Posterior cingulate gyrus (tissue), 11 donors: ENCODE measurements at places on chromosomes 6 and 20.

GRCh38 chr6:158661156-158661685 is 11.4 kb downstream of the SYTL3 start:
- no peak for DNase-seq

DNA sequence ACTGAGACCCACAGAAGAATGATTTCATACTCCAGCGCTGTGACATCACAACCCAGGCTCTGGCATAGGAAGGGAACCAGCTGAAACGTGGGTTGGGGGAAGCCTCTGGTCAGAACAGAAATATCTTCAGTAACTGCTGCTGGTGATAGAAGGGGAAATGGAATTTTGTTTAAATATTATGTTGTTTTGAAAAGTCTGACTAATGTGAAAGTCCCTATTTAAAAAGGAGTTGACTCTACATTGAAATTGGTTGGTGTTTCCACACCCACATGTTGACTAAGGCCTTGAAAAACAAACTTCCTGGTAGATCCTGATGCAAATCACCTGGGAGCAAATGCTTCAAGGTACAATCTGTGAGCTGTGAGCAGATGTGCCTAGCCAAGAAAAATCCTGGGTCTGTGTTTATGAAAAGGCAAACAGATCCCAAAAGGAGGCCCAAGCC is 24.5 kb upstream of the TCP11 start:
- DNase-seq, result no peak

DNA sequence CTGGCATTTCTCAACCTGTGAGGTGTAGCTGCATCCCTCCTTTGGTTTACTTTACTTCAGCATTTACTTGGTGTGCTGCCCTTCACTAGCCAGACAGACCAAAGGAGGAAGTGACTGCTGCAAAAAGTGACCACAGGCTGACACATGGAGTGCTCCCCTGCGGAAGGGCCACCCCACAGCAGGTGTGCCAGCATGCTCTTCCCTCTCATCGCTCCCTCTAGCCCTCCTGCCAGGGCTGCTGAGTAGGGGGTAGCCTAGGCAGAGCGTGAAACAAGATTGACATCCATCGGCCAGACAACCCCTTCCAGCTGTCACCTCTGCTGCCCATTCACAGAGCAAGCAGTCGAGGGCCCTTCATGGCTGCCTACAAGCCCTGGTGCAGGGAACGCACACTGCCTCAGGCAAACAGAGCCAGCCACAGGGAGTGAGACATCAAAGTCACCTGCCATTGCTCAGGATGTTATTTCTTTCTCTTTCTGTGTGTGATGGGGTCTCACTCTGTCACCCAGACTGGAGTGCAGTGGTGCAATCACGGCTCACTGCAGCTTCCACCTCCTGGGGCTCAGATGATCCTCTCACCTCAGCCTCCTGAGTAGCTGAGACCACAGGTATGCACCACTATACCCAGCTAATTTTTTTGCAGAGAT is 102.0 kb upstream of the RPS6KA2 start:
- no peak for DNase-seq

DNA sequence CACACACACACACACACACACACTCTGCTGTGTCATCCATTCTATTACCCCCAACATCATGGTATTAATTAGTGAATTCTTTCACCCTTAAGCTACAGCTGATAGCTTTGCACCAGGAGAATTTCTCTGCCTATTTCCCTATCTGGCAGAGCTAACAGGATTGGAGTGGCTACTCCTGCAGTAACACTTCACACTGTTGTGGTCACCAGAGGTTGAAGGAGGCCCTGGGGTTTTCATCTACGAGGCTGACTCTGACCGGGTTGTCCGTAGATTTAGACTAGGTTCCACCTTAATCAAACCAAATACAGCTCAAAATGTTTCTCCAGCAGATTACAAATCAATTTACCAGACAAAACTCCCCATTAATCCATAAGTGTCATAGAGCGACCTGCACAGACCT is 69.2 kb upstream of the RIPOR2 start:
- DNase-seq, result no peak

- DNase-seq, result no peak
Observed at GRCh38 chr20:13510837-13511488, 127.8 kb downstream of the TASP1 start.

- DNase-seq, result no peak
Observed at GRCh38 chr20:51803148-51803854, 980 bp upstream of the SALL4 start.

DNA sequence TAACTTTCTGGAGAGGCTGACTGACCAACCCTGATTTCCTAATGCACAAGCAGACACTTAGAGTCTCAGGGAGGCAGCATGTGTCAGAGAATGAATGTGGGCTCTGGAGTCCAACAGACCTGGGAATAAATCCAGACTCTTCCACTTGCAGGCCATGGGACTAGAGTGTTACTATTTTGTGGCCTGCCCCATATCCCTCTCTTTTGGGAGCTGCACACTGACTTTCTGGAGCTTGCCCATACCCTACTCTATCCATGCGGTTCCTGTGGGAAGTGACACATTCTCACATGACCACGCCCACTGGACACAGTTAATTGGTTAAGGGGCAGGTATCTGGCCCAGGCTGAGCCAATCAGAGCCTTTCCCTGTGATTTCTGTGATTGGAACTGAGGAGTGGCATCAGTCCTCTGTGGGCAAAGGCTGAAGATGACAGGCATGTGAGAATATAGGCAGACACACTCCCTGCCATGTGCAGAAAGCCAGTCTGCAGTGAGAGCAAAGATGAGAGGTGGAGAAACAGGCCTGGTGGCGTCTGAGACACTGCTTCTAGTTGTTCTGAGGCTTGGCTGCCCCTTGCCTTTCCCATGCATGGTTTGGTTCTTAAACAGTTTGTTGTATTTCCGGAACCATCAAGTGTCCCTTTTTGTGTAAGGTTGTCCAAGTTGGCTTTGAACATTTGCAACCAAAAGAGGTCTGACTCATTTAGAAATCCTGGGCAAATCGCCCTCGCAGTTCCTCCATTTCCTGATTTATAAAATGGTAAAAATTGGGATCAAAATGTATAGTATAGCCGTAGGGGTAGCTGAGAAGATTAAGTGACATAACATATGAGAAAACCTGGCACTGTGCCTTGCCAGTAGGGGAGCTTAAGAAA is 125.6 kb downstream of the CDC5L start:
- DNase-seq, result no peak

GRCh38 chr20:3890999-3891929 is 2.1 kb downstream of the PANK2 start:
- DNase-seq, result no peak

DNA sequence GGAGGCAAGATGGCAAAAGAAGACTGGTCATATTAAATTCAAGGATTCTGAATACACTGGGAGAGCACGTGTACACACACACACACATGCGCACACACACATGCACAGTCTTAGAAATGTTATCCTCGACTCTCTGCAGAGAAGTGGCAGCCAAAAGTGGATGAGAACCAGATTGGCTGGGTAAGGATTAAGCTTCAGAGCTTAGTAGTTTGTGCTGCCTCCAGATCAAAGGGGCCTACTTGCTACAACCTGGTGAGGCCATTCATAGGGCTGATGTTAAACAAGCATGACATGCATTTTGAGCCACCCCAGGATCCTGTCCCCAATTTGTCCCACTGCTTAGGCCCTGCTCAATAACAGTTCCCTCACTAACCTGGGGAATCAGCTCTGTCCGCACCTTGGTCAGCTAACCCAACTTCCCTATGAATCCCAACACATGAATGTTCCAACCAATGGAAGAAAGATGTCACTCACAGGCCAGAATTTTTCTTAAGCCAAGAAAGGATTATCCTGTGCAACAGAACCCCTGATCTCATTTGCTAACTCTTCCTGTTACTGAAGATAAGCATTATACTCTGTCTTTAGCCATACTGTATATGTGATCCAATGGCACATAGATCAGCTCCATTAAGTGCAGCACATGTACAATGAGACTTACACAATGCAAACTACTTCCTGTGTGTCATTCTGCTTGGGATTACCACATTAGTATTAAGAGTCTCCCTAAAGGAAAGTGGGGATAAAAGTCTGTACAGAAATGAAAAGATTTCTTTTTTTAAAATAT is 31.0 kb downstream of the TOMM6 start:
- DNase-seq, result no peak

DNA sequence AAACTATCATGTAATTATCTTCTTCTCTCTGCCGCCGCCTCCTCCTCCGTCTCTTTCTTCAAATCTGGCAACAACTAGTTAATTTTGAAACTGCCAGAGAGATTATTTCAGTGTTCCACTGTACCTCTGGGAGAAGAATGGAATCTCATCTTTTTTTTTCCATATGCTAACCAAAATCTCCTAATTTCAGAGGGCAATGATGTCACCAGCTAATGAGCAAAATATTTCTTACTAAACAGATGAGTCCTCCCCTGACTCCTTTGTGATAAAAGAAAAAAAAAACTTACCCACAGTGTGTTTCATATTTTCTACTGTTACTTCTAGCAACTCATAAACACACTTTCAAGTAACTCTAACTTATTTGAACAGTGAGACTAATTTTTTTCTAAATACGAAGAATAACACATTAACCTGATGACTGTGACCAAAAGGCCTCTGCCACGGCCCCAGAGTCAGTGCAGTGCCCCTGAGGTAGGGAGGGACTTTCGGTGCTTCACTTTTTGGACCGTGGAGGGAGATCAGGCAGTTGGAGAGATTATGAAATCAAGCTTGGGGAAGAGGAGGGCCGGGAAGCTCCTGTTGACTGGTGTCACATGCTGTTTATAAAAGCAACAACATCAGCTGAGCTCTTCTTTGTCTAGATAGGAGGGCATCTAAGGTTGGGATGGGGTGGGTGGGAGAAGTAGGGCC is 159.6 kb downstream of the SASH1 start:
- no peak for DNase-seq

DNA sequence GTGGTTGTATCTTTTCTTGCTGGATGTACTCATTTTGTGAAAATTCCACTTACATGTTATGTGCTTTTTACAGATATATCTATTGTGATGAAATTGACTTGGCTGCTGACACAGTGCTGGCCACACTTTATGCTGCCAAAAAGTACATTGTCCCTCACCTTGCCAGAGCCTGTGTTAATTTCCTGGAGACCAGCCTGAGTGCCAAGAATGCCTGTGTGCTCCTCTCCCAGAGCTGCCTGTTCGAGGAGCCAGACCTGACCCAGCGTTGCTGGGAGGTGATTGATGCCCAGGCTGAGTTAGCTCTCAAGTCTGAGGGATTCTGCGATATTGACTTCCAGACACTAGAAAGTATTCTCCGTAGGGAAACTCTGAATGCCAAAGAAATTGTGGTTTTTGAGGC is 4.9 kb downstream of the BTBD3 start:
- DNase-seq, result no peak

- DNase-seq, result no peak
Observed at GRCh38 chr6:42226161-42226611, 8.5 kb upstream of the MRPS10 start.

DNA sequence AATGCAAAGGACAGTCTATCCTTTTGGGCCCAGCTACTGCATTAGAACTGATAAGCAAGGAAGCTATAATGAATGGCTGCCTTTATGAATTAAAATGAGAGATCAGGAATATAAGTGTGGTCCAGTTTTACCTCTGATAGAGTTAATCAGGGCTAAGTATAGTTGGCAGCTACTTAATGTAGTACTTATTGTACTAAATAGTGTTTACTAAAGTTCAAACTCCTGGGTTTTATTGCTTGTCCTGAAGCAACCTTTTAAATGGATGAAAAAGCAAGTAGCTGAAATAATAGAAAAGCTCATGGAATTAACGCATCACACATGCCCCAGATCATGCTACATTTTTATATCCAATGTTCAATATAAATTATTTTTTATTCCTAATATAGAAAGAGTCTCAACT is 5.3 kb downstream of the TRMT11 start:
- DNase-seq, result no peak

- DNase-seq, result no peak
Observed at GRCh38 chr20:34791289-34792020, 34.0 kb downstream of the NCOA6 start.

DNA sequence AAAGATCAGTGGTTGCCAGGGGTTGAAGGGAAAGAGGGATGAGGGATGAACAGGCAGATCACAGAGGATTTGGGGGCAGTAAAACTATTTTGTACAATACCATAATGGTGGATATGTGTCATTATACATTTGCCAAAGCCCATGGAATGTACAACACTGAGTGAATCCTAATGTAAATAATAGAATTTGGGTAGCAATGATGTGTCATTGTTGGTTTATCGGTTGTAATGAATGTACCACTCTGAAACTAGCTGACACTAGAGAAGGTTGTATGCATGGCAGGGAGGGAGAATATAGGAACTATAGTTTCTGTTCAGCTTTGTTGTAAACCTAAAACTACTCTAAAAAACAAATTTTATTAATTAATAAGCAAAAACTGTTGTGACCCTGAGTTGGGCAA is 17.8 kb upstream of the ASF1A start:
- DNase-seq, result no peak

GRCh38 chr20:56718816-56719215 is 89.7 kb downstream of the TFAP2C start:
- peak; percentile 2 for DNase-seq

GRCh38 chr6:36142971-36143838 is 12.9 kb downstream of the MAPK13 start:
- DNase-seq, result no peak

GRCh38 chr6:40794586-40794985 is 207.4 kb upstream of the LRFN2 start:
- no peak for DNase-seq

GRCh38 chr20:48079028-48079427 is 293.7 kb upstream of the SULF2 start:
- DNase-seq, result no peak

DNA sequence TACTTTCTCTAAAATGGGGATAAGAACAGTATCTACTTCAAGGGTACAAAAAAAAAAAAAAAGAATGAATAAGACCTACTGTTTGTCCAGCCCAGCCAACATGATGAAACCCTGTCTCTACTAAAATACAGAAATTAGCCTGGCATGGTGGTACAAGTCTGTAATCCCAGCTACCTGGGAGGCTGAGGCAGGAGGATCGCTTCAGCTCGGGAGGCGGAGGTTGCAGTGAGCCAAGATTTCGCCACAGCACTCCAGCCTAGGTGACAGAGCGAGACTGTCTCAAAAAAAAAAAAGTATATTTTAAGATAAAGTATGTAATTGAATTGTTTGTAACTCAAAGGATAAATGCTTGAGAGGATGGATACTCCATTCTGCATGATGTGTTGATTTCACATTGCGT is 2.0 kb downstream of the BLTP3A start:
- DNase-seq, result no peak

- DNase-seq, result no peak
Observed at GRCh38 chr6:39829331-39829730, 37.2 kb downstream of the DAAM2 start.
